GM23248 (cell line): ENCODE measurements at places on chromosomes 16 and 17. TPM values are rescaled to one million over a fixed set of nuclear protein-coding genes. Genes with fewer than 3 reads are reported as not detected.
A peak's percentile ranks its signal among the peaks of the same experiment; 100 is the strongest.

- DNase-seq = no peak
These were observed 192.6 kb downstream of the CPPED1 start for GRCh38 chr16:12611006-12611477.

GRCh38 chr16:25155553-25156460 is 44.3 kb downstream of the LCMT1 start:
- DNase-seq = peak; percentile 38

DNA sequence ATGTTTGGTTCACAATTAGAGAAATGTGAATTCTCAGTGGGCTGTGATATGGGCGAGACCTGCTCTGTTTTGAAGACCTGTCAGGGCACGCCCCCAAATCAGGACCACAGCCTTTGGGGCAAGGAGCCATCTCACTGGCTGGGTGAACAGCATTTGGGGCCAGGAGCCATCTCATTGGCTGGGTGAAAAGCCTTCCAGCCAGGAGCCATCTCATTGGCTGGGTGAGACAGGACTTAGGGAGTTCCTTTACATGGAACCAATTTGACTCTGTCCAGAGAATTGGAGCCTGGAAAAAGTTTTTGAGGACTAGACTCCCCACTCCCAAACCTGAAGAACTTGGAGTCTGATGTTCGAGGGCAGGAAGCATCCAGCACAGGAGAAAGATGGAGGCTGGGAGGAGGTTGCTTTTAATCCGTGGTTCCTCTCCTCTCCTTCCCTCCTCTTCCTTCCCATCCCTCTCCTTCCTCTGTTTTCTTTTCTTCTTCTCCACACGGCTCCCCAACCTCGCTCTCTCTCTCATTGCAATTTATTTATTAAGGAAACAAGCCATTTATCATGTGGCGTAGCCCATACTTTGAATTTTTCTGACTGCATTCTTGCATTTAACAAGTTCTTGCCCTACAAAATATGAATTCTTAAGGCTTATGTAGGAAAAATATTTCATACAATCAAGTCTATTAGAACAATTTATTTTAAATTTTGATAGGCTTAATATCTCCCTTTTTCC is 19.7 kb downstream of the FOXL1 start:
- DNase-seq = no peak

GRCh38 chr17:71900621-71901229 is 220.1 kb upstream of the SOX9 start:
- DNase-seq = peak; percentile 67

Gene PLSCR3
- 72.8 and 73.9 TPM in 2 replicates for total RNA-seq

- peak; percentile 88 for DNase-seq
These were observed 503 bp downstream of the DHX58 start for GRCh38 chr17:42111871-42112551.
